ENCODE measurements at places on chromosomes 4 and X.

DNA sequence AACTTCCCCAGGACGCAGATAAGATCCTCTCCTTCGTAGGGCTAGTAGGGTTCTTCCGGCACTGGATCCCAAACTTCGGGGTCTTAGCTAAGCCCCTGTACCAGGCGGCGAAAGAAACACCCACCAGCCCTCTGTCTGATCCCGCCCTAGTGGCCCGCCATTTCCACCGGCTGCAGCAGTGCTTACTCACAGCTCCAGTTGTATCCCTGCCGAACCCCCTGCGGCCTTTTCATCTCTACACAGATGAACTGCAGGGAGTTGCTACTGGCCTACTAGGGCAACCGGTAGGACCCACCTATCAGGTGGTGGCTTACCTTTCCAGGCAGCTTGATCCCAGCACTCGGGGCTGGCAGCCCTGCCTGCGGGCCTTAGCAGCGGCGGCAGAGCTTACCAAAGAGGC is 961.2 kb downstream of the RPA4 start:
- DNase-seq = no peak

DNA sequence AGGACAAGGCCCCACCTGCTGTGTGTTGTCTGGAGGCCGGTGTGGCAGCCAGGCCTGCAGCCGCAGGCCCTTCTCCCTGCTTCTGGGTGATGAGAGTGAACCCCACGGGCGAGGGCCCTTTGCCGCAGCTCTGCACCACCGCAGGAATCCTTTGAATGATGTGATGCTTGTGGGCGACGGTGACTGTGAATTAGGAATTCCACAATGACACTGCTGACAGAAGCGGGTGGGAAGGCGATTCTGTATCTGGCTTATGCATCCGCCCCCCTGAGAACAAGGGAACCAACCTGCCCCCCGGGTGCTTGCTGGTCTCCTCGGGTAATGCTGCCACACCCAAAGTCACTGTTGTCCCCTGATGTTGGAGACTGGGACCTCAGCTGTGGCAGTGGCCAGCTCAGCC is 19.5 kb upstream of the MAN2B2 start:
- DNase-seq = no peak

GRCh38 chrX:47992669-47993068 is 11.1 kb downstream of the ZNF182 start:
- DNase-seq = no peak

- no peak for DNase-seq
Measured at GRCh38 chr4:101009471-101009870, 337.9 kb downstream of the PPP3CA start.

DNA sequence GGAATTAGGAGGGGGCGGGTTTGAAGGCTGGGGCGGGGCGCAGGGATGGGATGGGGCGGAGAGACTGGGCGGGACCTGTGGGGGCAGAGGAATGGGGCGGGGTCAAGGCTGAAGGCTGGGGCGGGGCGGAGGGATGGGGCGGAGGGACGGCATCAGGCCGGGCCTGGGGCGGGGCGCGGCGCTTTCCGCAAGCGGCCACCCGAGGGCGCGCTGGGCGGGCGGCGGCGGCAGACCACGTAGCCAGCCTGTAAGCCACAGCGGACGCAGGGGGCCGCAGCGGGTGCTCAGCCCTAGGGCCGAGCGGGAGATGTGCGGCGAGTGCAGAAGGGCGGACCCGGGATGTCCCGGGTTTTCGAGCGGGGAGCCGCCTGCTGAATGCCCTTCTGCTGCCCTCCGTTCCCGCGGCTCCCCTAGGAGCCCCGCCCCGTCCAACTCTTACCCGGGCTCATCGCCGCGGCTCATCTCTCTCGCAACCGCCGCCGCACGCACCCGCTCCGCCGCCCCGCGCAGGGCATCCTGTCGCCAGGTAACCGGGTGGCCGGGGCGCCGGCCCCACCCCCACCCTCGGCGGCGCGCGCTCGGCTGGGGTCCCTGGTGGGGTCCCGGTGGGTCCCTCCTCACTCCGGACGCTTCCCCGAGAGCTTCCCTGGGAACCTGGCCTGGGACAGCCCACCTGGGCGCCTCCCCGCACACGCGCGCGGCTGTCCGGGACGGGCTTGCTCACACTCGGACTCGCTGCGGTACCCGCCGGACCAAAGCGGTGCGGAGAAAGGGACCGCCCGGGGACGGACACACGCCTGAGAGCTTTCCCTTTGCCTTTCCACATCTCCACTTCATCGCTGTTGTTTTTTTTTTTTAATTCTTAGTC is at the start of gene CCDC110:
Gene CCDC110 (minus strand): TSS at position 499 of the 868 bp plus-strand sequence. CDS start 50 bp downstream, at position 449.
- DNase-seq = peak; percentile 94

DNA sequence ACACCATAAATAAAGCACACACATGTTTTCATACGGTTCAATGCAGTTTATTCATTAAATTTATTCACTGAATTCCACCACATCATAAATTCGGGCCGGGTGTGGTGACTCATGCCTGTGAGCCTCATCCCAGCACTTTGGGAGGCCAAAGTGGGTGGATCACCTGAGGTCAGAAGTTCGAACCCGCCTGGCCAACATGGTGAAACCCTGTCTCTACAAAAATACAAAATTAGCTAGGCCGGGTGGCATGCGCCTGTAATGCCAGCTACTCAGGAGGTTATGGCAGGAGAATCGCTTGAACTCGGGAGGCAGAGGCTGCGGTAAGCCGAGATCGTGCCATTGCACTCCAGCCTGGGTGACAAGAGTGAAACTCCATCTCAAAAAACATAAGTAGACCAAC is 131.6 kb downstream of the PDS5A start:
- peak; percentile 53 for DNase-seq

GRCh38 chrX:38929966-38930421 is 128.7 kb downstream of the MID1IP1 start:
- DNase-seq = peak; percentile 91

DNA sequence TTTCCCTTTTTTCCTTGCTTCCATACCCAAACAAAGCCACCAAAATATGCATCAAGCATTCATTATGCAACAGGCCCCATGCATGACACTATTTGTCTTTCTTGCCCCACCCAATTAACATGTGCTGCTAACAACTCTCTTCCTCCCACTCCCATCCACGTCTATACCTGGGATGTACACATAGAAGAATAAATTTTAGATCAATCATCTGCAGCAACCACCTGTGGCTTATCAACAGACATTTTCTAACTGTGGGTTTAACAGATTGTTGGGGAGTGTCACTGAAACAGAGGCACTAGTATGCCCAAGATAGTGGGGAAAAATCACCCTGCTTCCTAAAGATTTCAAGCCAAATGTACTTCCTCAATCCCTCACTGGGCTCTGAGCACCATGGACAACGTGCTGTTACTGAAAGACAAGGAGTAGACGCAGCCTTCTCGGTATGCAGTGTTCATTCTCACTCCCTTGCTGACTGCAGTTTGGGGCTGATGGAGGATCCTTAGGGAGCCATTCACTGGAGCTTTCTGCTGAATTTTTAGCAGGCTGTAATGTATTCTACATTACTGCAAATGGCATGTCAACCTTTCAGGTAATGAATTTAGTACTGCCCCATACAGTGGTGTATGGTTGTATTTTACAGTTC is 28.4 kb upstream of the TRPC5OS start:
- no peak for DNase-seq

GRCh38 chr4:86414686-86415085 is 54.8 kb upstream of the MAPK10 start:
- DNase-seq = no peak

DNA sequence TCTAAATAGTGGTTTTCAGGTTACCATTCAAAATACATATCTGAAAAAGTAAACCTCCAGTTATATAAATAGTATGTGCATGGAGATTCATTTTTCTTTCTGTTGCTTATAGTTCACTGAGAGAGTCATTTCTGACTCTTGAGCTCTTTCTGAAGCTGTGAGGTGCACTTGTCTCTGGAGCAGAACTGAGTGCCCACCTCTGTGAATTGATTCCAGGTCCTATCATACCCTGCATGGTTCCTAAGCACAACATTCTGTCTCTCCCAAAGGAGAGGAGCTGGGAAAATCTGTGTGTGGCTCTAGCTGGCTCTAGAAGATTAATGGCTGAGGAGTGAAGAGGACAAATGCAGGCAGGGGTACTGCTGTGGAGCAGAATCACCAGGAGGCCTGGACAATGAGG is 161.6 kb upstream of the HCCS start:
- DNase-seq = no peak

GRCh38 chr4:138110815-138111214 is 131.3 kb downstream of the SLC7A11 start:
- DNase-seq = no peak

DNA sequence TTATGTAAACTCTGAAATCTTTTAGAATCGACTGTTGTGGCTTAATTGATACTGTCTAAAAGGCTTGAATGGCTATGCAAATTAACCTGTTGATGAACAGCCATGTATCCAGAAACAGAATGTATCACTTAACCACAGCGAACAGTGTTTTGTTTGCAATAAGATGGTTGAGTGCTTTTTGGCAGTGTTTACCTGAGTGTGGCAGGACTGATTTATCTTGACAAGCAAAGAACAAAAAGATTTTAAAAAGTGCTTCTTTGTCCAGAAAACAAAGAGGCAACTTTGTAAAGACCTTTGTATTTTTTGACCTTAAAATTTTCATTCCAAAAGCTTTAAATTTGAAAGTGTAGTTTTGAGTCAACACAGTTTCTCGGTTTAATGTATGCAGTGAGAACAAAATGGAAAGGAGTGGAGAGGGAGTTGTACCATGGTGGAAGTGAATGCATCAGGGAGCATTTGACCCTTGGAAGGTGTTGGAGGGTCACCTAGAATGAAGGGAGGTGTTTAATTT is 18.0 kb downstream of the ARHGAP10 start:
- no peak for DNase-seq
